Vagina (tissue), 2 donors: ENCODE measurements at places on chromosomes 2 and 18. TPM values are rescaled to one million over a fixed set of nuclear protein-coding genes. Genes with fewer than 3 reads are reported as not detected.

GRCh38 chr2:119645173-119645855 lies 33.7 kb upstream of the TMEM177 start:
- no peak for DNase-seq
- H3K36me3 ChIP-seq: no peaks in the 10 kb centered on the region
- H3K27me3 ChIP-seq: no peaks in the 10 kb centered on the region
- no peak overlapping the region for H3K4me3 ChIP-seq

GRCh38 chr2:144642131-144642530 lies 122.2 kb upstream of the ZEB2 start:
- H3K27me3 ChIP-seq: no peaks in the 10 kb centered on the region
- H3K4me1 ChIP-seq: no peaks in the 10 kb centered on the region
- H3K4me3 ChIP-seq: no peak overlapping the region
- H3K36me3 ChIP-seq: no peaks in the 10 kb centered on the region
- DNase-seq: no peak

Gene SLC14A1
- 3.4 TPM for total RNA-seq

Gene NOL4
- total RNA-seq: not detected

DNA sequence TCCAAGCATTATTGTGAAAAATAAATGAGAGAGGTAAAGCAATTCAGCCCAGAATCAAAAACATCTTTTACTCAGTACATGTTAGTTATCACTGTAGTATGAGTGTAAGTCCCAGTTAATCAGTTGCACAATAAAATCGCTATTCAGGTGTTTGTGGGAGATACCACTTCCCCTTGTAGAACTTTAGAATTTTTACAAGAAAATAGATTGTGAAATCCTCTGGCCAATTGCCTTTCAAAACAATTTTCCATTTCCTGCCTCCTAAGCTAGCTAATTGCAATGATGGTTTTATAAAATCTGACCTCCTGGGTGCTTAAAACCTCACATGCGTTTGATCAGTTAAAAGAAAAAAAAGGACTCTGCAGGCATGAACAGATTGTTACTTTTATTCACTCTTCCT lies 332.5 kb downstream of the PID1 start:
- no peak overlapping the region for H3K27ac ChIP-seq
- no peak overlapping the region for H3K4me3 ChIP-seq
- H3K27me3 ChIP-seq: no peaks in the 10 kb centered on the region

- no peaks in the 10 kb centered on the region for H3K27me3 ChIP-seq
- H3K4me3 ChIP-seq: no peak overlapping the region
- no peaks in the 10 kb centered on the region for H3K36me3 ChIP-seq
- DNase-seq: no peak
- H3K27ac ChIP-seq: no peak overlapping the region
Observed at GRCh38 chr2:86292571-86293515, 44.6 kb downstream of the REEP1 start.

- no peaks in the 10 kb centered on the region for H3K27me3 ChIP-seq
- peaks cover 59% of the 10 kb centered on the region for H3K4me1 ChIP-seq
- H3K36me3 ChIP-seq: no peaks in the 10 kb centered on the region
- peak overlapping the region; percentile 90 for H3K4me3 ChIP-seq
- H3K27ac ChIP-seq: peak overlapping the region; percentile 84
Observed at GRCh38 chr2:160408959-160409291, 84.7 kb downstream of the RBMS1 start.

Gene CROCC2
- 0.49 TPM for total RNA-seq

Gene CHRND
- total RNA-seq: not detected

Gene C2orf72
- total RNA-seq: 0.25 TPM

Gene DSG4
- not detected for total RNA-seq

Gene REEP1
- 13.5 TPM for total RNA-seq

Gene ANKRD30BL
- total RNA-seq: 1.2 TPM

Gene KRTCAP3
- 3.9 TPM for total RNA-seq

DNA sequence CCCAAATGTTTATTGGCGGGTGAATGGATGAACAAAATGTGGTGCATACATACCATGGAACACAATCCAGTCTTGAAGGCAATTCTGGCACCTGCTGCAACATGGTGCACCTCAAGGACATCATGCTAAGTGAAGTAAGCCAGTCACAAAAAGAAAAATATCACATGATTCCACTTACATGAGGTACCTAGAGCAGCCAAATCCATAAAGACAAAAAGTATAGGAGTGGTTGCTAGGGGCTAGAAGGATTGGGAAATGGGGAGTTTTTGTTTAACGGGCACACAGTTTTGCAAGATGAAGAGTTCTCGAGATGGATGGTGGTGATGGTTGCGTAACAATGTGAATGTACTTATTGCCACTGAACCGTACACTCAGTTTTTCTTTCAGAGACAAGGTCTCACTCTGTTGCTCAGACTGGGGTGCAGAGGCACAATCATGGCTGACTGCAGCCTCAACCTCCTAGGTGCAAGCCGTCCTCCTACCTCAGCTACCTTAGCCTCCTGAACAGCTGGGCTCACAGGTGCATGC lies 90.9 kb upstream of the CERS6 start:
- H3K27ac ChIP-seq: no peak overlapping the region
- DNase-seq: no peak
- H3K4me3 ChIP-seq: no peak overlapping the region
- H3K36me3 ChIP-seq: no peaks in the 10 kb centered on the region
- H3K4me1 ChIP-seq: no peaks in the 10 kb centered on the region
- no peaks in the 10 kb centered on the region for H3K27me3 ChIP-seq

Gene SERPINB10
- 0.98 TPM for total RNA-seq

GRCh38 chr2:100529900-100530299 lies 32.9 kb upstream of the PDCL3 start:
- no peak overlapping the region for H3K27ac ChIP-seq
- H3K27me3 ChIP-seq: no peaks in the 10 kb centered on the region
- H3K4me3 ChIP-seq: no peak overlapping the region
- H3K4me1 ChIP-seq: no peaks in the 10 kb centered on the region
- DNase-seq: no peak
- no peaks in the 10 kb centered on the region for H3K36me3 ChIP-seq

- no peak overlapping the region for H3K27ac ChIP-seq
- DNase-seq: no peak
- H3K27me3 ChIP-seq: no peaks in the 10 kb centered on the region
- no peak overlapping the region for H3K4me3 ChIP-seq
- no peaks in the 10 kb centered on the region for H3K4me1 ChIP-seq
Observed at GRCh38 chr2:212752730-212753351, 214.2 kb upstream of the ERBB4 start.
